AG04450 (cell line): ENCODE measurements at places on chromosomes 1 and 21.

GRCh38 chr1:51002516-51002915 lies 32.5 kb downstream of the CDKN2C start:
- DNase-seq, result no peak

DNA sequence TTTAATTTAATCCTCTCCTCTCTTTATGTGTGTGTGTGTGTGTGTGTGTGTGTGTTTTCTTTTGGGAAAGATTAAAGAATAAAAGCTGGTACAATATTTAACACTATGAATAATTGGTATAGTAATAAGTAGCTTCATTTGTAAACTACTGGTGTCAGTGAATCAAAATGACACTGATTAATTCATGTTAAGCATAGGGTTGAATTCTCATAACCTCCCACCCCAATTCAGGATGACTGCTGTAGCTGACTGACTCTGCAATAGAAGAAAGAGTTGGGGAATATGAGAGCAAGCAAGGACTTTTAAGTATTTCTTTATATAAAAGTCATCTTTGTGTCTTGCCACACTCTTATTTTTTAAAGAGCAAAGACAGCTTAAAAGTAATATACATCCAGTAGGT lies 13.1 kb downstream of the SLC30A7 start:
- no peak for DNase-seq

DNA sequence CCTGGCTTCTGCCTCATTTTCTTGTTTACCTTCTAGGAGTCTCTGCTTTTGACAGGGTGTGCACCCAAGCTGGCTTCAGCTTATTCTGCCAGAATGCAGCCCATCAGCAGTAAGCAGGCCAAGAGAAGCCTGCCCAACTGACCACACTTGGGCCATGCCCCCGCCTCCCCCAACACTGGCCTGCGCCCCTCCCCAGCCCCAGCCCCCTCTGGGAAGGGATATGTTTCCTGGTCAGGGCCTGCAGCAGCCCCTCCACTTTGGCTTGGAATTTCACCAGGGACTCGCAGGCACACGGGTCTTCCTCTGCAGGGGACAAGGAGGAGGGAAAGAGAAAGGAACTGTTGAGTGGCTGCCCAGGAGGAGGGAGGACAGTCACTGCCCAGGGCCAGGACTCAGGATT lies 9.4 kb downstream of the MATN1 start:
- no peak for DNase-seq

DNA sequence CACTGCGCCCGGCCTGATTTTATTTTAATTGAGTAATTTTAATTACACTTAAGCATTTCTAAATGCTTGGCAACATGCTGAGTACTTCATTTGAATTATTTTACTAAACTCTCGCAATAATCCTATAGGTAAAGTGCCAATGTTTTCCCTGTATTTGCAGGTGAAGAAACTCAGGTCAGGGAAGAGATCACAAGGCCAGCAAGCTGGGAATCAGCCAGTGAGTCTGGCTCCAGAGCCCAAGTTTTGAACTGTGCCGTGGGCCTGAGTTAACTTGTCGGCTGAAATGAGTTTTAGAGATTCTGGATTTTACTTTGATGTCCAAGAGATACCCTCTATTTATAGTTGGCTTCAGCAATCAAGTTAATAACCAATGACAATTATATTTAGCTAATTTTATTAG lies 141.4 kb downstream of the CNIH3 start:
- DNase-seq, result no peak

GRCh38 chr21:36132696-36133095 lies 2.2 kb upstream of the CBR3 start:
- DNase-seq, result no peak

DNA sequence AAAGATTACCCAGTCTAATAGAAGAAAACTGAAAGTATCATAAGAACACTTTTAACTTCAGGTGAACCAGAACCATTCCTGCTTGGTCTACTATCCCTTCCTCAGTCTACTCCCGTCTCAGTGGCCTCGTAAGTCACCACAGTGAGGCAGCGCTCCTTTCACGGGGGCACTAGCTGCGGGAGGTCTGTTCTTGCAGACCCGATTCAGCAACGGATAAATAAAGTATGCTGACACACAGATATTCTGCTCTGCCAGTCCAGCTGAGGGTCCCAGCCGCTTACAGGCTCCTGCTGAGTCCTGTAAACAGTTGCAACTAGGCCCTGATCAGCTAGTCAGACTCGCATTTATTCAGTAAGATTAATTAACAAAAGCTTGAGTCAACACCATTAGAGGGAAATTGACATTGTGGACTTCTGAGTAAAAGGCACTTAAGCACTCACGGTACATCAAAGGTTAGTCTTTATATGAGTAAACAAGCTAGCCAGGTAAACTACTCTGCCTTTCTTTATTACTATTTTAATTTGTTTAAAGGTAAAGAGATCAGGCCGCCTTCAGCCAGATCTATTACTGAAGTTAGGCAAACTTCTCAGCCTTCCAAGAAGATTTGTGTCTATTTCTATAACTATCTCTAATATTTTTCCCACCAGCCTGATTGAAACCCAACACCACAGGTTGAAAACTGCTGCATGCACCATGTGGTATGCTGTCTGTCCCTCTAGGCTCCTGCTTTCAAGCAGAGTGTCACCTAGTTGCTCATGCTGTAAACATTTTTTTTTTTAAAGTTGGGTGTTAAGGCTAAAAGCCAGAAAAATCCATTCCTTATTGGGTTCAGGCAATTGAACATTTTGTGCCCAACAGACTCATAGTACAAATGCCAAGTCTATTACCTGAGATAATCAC lies 87.7 kb downstream of the INTS7 start:
- DNase-seq, result no peak

GRCh38 chr1:169427081-169427641 lies at the start of gene CCDC181:
Gene CCDC181, minus strand, starts transcription at chr1:169427474. Its CDS starts 2,547 bp downstream, at chr1:169424927.
- peak; percentile 3 for DNase-seq

DNA sequence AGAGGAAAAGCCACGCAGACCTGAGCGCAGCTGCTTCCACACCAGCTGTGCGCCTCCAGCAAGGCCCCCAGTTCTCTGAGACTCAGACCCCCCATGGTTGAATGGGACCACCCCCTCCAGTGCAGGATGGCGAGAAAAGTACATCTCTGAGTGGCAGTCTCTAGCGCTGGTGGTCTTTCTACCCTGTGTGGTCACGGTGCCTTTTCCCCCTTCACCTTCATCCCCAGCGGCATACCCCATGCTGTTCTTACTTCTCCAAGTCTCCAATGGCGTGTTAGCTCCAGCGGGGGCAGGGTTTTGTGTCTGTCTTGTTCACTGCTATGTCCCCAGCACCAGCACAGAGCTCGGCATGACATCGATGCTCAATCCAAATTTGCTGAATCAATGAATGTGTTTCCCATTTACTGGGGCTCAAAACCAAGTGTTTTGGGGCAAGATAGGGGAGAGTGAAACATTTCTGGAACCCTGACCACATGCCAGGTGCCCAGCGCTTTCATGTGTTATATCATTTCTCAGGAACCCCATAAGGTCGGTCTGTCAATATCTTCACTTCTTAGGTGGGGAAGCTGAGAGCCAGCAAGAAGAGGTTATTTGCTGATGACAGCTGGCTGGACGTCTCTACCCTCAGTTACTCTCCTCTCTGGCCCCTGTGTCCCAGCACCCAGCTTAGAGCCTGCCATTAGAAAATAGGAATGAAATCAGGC lies 959 bp upstream of the SDC3 start:
- DNase-seq, result no peak

GRCh38 chr1:20187103-20187812 lies 940 bp upstream of the PLA2G2C start:
- DNase-seq, result no peak

- DNase-seq, result no peak
Observed at GRCh38 chr1:208177656-208178055, 66.5 kb downstream of the PLXNA2 start.

DNA sequence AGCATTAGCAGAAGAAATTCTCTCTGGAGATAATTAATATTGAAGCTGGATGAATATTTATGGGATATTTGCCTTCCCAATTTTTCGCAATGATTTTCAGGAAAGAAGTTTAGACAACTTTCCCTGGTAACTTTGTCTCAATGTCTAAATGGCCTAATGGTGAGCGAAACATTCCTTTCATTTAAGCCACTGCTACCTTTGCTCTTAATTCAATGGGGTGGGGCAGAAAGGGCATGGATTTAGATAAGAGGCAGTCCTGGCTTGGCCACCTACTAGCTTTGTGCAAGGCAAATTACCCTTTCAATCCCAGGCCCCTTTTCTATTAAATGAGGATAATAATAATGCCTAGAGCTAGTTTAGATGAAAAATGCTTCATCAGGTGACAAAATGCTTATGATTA lies 27.1 kb upstream of the LYST start:
- no peak for DNase-seq
